ENCODE measurements at places on chromosomes 2 and 18. TPM values are rescaled to one million over a fixed set of nuclear protein-coding genes. Genes with fewer than 3 reads are reported as not detected.

GRCh38 chr2:211270257-211270656 lies 713.9 kb downstream of the CPS1 start:
- DNase-seq, result no peak

GRCh38 chr2:107698861-107699260 lies 127.8 kb upstream of the RGPD4 start:
- DNase-seq, result no peak

The NEU2 gene
- not detected for total RNA-seq

DNA sequence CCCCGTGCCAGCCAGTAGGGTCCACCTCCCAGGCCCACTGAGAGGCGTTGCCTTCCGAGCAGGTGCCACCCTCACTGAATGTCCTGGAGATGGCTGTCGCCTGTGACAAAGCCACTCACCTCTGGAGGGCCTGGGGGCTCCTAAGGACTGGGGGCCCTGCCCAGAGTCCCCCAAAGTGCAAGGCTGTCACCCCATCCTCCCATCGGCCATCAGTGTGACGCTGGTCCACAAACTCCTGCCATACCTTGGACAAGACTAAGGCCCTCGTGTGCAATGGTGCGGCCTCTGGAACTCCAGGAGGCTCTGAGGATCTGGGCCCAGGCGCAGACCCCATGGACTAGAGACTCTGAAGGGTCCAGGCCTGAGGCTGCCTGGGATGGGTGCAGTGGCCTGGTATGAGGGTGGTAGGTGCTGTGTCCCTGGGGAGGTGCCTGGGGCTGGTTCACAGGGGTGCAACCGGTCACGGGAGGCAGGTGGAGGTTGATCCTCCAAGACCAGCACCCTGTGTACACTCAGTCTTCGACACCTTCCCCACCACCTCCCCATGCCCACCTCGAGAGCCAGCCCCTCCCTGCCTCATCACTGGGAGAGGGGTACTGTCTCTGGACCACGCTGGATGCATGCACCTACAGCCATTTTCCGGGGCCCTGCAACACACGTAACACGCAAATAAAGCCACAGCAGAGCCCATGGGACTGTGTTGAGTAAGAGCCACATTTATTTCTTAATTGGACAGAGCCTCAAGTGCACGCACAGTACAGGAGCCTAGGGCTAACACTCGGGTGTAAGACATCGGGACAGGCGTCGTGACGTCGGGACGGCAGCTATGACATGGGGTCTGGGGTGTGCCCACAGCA lies 21.6 kb downstream of the AQP12A start:
- DNase-seq, result no peak

The TLX2 gene
- not detected for total RNA-seq

The ATP5F1A gene
- 441 TPM for total RNA-seq

GRCh38 chr2:170369228-170369627 lies 191.3 kb downstream of the MYO3B start:
- no peak for DNase-seq

The ALPI gene
- not detected for total RNA-seq

The ITPRID2 gene
- total RNA-seq, result 62.5 TPM

DNA sequence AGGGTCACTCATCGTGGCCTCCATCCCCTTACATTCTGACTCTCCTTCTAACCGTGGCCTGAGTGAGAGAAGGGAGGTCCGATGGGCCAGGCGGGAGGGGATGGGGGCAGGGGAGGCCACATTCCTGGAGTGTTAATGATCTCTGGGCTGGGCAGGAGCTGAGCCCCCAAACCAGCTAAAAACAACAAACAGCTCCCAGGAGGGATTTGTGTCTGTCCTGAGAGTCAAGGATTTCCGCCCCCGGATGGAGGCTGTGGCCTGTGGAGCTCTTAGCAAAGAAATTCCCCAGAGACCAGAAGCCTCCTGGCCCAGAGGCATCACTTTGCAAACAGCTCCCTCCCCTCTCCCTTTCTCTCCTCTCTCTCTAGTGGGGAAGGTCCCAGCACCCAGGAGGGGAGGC lies 23.5 kb downstream of the EMX1 start:
- no peak for DNase-seq

The ELMOD3 gene
- total RNA-seq, result 24.8 TPM

The TEKT4 gene
- 0.27 TPM for total RNA-seq

GRCh38 chr2:227412877-227413276 lies 25.1 kb upstream of the SCYGR1 start:
- no peak for DNase-seq

GRCh38 chr2:171411791-171412483 lies 21.9 kb downstream of the METTL8 start:
- DNase-seq, result no peak

DNA sequence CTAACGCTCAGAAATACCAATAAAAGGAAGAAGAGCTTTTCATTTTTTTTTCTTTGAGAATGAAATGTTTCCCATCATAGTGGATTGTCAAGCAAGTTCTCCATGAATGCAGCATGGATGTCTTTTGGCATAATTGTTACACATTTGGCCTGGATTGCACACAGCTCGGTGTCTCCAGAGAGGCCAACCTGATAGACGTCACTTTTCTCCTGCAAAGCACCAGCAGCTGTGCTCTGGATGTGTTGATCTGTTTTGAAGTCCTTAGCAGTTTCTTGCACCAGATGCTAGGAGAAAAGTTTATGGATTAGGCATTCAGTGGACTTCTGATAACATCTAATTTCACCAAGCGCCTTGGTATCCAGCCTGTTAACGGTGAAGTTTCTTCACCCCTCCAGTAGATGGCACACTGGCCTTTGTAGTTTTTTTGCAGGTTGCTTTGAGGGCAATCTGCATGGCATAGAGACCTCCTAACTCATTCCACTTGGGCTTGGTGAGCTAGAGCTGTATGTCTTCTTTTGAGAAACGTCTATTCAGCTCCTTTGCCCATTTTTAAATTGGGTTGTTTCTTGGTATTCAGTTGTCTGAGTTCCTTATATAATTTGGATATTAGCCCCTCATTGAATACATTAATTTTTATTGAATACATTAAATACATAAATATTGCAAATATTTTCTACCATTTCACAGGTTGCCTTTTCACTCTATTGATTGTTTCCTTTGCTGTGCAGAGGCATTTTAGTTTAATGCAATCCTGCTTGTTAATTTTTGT lies 59.7 kb downstream of the PTH2R start:
- DNase-seq, result no peak

DNA sequence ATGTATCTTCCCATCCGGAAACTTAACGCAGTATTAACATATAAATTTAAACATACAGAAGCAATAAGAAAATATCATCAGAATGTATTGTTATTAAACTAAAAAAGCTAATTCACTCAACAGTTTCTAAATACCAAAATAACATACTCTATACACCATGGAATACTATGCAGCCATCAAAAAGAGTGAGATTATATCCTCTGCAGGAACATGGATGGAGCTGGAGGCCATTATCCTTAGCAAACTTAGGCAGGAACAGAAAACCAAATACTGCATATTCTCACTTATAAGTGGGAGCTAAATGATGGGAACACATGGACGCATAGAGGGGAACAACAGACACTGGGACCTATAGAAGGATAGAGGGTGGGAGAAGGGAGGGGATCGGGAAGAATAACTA lies 127.1 kb downstream of the CD226 start:
- no peak for DNase-seq

The CELF4 gene
- total RNA-seq, result 62.9 TPM

The CDH7 gene
- 39.9 TPM for total RNA-seq

The CHRNG gene
- total RNA-seq, result not detected

The AMER3 gene
- 25.7 TPM for total RNA-seq

The DUSP11 gene
- 27.1 TPM for total RNA-seq

DNA sequence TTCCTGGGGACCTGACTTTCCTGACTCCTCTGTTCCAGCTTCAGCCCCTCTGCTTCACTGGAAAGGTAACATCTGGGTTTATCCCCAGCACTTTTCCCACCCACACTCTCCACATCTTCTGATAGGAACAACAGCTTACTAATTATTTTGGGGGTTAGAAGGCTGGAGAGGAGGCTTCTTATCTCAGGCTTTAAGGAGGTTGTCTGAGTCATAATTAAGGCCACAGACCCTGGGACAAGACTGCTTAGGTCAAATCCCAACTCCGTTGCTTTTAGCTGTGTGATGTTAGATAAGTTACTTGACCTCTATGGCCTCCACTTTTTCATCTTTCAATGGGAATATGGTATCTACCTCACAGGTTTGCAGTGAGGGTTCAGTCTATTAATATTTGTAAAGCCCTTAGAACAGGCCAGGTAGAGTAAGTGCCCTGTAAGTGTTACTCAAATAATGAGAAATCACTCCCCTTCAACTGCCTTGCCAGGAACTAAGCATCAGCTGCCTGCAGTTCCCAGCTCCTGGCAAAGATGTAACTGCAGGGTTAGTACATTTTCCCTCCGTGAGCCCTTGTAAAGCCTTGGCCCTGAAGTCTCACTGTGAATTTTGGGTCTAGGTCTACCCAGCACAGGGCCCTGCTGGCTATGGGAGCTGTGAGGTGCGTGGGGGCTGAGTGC lies 123.6 kb downstream of the MTX2 start:
- DNase-seq, result no peak

GRCh38 chr2:10196110-10196892 lies 73.8 kb downstream of the RRM2 start:
- no peak for DNase-seq

GRCh38 chr18:38243291-38243690 lies 677.7 kb upstream of the CELF4 start:
- DNase-seq, result no peak

DNA sequence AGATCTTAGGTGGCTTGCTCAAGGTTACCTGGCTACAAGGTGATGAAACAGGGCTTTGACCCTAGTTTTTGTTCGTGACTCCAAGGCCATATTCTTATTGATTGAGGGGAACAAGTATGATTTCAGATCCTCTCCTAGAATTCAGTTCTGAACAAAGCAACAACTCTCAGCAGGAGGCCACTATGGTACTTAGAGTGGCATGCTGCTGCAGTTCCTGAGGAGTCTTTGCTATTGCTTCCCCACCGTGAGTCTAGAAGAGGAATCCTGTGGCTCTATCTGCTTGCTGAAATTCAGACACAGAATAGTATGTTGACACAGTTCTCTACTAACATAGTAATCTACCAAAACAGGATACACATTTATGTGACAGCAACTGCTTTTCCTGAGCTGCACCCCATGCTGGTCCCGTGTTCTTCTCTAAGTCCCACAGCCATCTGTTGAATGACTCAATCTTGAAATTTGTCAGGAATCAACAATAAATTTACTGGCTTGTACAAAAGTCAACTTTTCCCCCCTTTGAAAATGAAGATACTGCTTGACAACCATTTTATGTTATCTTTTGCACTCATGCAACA lies 4.1 kb downstream of the TGFBRAP1 start:
- no peak for DNase-seq

The TSGA10 gene
- total RNA-seq, result 21.4 TPM

DNA sequence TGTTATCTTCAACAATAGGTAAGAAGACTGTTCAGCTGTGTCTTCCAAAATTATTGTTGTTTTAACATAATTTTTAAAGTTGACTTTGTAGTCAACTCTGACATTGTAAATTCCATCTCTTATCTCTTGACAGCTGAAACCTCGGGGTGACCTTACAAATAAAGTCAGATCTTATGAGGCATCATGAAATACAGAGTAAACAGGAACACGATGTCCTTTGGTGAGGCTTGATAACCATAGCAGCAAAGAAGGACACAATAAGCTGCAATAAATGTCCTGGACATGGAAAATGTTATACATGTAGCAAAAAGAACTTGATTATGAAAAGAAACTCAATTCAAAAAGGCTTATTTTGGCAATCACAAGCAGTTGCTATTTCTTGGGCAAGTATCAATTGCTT lies 618.9 kb upstream of the SLC39A10 start:
- DNase-seq, result no peak

GRCh38 chr2:241226723-241227572 lies 38.5 kb downstream of the ANO7 start:
- DNase-seq, result no peak

- no peak for DNase-seq
Observed at GRCh38 chr18:46329736-46330246, 225.6 kb downstream of the HAUS1 start.
